NCI-H1105 treated with DMSO at 0.1 percent for 48 hours (cell line): ENCODE measurements at places on chromosomes 16 and 17.

DNA sequence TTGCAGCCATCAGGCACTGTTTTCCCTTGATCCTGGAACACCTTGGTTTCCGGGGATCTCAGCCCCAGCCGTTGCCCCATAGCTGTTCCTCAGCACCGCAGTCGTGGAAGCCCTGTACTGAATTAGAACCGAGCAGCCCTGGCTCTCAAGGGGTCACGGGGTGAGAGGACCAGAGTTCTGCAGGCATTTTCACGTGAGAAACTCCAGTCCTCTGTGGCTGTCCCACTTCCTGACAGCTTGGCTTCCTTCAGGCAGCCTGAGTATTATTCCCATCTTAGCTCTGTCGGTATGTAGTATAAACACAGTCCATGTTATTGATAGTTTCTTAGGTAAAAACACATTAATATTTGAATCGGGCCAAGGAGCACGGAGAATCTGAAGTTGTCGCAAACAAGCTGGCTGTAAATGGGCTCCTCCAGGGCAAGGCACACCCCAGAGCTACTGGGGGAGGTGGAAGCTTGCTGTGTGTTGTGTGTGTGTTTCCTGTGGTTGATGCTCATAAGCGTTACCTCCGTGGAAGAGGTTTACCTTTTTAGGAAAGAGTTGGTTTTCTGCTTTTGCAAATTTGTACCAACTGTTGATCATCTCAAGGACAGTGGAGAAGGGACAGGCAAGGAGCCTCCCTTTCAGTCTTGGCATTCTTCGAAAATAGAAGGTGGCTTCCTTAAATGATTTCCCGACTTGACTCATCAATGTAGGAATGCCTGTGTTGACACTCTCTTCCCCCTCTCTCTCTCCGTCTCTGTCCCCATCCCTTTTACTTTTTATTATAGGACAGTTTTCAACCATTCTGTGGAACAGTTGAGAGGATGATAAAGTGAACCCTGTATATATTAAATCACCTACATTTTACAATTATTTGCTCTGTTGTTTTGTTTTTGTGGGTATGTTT, 208.9 kb upstream of the CHMP6 start:
- DNase-seq: no peak

- DNase-seq: no peak
These were observed 7.2 kb upstream of the MRTFB start for GRCh38 chr16:14063618-14064581.

- DNase-seq: peak; percentile 72
These were observed 4.5 kb upstream of the HSD17B1 start for GRCh38 chr17:42548070-42548837.

GRCh38 chr16:65782611-65783600, 583.6 kb upstream of the CDH5 start:
- DNase-seq: no peak

- DNase-seq: no peak
These were observed 196.7 kb downstream of the CDH11 start for GRCh38 chr16:64925166-64925565.

DNA sequence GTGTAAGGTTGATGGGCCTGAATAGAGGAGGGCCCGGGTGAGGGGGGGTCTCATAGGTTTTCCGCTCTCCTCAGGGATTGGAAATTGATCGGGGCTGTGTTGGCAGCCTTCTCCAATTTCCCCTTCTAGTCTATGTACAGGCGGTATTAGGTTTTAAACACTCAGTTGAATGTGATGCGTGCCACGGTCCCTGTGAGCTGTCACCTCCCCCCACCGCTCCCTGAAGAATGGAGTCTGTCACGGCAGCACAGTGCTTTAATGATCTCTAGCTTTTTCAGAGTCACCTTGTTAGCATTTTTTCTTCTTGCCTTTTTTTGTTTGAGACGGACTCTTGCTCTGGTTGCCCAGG, 800 bp downstream of the COX4I1 start:
- DNase-seq: no peak

GRCh38 chr16:19113577-19114358, at the start of gene ITPRIPL2:
Gene ITPRIPL2, plus strand, starts transcription at chr16:19113964. Its CDS starts 498 bp downstream, at chr16:19114462.
- DNase-seq: no peak

DNA sequence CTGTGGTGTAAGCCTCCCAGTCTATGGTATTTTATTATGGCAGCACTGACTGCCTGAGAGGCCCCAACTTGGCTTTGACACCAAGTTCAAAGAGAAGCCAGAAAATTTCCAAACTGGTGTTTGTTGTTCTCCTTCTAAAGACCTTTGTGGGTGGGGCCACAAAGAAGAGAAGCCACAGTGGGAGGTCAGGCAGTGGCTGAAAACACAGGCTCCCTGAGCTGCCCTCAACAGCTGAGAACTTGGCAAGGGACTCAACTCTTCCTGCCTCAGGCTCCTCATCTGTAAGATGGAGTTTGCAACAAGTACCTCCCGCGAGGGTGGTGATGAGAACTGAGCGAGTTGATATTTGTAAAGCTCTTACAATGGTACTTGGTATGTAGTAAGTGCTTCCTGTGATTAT, 18.2 kb downstream of the CES5A start:
- no peak for DNase-seq

DNA sequence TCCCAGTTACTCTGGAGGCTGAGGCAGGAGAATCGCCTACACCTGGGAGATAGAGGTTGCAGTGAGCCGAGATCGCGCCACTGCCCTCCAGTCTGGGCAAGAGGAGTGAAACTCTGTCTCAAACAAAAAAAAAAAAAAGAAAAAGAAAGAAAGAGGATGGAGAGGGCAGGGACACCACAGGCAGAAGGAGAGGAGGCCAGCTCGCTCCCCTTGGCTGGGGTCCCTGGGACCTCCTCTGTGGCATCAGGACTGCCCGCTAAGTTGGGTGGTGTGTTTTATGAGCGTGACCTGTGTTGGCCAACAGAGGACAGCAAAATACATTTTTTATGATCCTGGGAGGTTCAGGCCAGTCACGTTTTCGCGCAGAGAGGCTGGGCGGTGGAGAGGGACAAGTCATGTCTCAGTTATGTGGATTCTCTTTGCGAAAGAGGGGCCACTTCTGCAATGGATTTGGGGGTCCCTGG, 229.6 kb downstream of the MRTFB start:
- peak; percentile 62 for DNase-seq
